ENCODE measurements at places on chromosomes 11 and 22. TPM values are rescaled to one million over a fixed set of nuclear protein-coding genes. Genes with fewer than 3 reads are reported as not detected.

Gene SHANK3
- polyA plus RNA-seq: 9.8 TPM

Gene ACRV1
- not detected for polyA plus RNA-seq

Gene ESAM
- 46.6 TPM for polyA plus RNA-seq

- no peak for DNase-seq
Observed at GRCh38 chr22:39255449-39256185, 10.8 kb upstream of the PDGFB start.

DNA sequence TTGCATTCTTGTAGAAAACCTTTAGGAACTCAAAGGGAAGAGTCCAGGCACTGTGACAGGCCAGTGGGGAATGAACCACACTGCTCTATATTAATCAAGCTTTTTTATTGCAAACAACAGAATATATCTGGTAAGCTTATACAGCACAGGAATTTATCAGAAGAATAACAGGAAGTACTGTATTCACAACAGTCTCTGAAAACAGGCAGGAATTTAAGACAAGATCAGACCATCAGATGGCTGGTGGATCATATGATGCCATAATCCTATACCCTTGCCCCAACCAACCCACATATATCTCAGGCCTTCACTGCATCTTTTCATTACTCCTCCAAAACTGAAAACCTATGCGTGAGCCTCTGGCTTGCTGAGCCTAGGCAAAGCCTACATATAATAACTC is 1.0 kb upstream of the HTATIP2 start:
- no peak for DNase-seq

DNA sequence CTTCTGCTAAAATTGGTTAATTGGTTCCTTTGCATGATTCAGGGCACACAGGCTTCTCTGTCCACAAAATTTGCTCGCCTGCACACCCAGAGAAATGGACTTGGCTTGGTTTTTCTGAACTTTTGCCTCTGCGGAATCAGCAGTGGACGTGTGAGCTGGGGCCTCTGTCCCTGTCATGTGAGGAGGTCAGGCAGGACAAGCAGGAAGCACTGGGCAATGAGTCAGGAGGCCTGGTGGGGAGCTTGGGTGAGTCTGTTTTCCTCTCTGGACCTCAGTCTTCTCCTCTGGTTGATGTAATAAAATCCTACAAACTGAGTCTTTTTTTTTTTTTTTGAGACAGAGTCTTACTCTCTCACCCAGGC is 10.4 kb upstream of the CELSR1 start:
- no peak for DNase-seq

DNA sequence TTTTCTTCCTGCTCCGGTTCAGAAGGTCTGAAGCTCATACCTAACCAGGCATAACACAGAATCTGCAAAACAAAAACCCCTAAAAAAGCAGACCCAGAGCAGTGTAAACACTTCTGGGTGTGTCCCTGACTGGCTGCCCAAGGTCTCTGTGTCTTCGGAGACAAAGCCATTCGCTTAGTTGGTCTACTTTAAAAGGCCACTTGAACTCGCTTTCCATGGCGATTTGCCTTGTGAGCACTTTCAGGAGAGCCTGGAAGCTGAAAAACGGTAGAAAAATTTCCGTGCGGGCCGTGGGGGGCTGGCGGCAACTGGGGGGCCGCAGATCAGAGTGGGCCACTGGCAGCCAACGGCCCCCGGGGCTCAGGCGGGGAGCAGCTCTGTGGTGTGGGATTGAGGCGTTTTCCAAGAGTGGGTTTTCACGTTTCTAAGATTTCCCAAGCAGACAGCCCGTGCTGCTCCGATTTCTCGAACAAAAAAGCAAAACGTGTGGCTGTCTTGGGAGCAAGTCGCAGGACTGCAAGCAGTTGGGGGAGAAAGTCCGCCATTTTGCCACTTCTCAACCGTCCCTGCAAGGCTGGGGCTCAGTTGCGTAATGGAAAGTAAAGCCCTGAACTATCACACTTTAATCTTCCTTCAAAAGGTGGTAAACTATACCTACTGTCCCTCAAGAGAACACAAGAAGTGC is 661 bp upstream of the MALAT1 start:
- DNase-seq: peak; percentile 49

- no peak for DNase-seq
Observed at GRCh38 chr22:27654546-27655445, 146.8 kb downstream of the MN1 start.

GRCh38 chr22:17972385-17973191 is 51.8 kb downstream of the MICAL3 start:
- peak; percentile 60 for DNase-seq
